ENCODE measurements at places on chromosomes 16 and 17. TPM values are rescaled to one million over a fixed set of nuclear protein-coding genes. Genes with fewer than 3 reads are reported as not detected.

DNA sequence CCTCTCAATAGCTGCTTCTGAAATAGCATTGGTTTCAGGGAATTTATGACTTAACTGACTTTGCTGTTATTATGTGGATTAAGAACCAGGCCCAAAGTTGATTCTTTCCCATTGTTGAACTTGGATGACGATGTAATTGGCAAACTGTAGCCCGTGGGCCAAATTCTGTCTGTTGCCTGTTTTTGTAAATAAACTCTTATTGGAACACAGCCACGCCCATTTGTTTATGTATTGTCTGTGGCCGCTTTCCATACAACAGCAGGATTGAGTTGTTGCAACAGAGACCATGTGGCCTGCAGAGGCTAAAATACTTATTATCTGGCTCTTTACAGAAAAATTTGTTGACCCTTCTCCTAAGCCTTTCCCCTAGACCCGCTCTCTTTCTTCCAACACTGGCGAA is 31.6 kb downstream of the NTN1 start:
- DNase-seq = peak; percentile 22

DNA sequence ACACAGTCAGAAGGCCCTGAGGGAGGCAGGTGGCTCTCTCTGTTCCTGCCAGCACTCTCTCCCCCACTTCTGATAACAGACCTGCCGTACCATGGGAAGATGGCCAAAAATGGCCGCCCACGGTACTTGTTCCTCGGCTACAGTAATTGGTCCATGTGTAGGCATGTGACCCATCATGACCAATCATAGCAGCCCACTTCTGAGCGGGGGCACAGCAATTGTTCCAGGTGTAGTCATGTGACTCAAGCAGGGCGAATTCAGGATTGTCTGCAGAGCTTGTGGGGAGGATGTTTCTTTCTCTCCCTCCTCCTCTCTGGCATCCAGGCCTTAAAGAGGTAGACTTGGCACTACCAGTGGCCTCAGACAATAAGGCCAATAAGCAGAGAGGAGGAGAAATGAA is 250.4 kb downstream of the MRTFB start:
- peak; percentile 15 for DNase-seq

DNA sequence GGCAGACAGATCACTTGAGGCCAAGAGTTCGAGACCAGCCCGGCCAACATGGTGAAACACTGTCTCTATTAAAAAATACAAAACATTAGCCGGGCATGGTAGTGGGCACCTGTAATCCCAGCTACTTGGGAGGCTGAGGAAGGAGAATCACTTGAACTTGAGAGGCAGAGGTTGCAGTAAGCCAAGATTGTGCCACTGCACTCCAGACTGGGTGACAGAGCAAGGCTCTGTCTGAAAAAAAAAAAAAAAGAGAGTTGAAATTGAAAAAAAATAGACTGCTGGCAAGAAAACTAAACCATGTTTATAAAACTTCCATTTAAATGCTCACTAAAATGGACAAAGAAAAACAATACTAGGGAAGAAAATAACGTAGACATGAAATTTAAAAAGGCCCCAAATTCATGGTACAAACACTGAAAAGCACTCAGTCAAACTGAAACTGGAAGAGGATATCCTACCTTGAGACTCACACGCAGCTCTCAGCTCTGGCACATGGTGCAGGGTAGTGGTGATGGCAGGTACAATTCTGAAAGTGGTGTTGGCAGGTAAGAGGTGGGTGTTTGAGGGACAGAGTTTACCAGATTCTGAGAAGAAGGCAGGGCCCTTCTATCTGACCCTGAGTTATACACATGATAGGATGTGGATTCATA is 19.3 kb downstream of the CNTROB start:
- DNase-seq = no peak

Gene CBX2
- 3.9 TPM for total RNA-seq

GRCh38 chr17:82402865-82403264 is 15.3 kb upstream of the HEXD start:
- DNase-seq = no peak

Measured in MCF 10A (cell line).